Fibroblast of skin of left quadriceps (primary cell): ENCODE measurements at places on chromosomes 16 and 17.
A peak's percentile ranks its signal among the peaks of the same experiment; 100 is the strongest.

DNA sequence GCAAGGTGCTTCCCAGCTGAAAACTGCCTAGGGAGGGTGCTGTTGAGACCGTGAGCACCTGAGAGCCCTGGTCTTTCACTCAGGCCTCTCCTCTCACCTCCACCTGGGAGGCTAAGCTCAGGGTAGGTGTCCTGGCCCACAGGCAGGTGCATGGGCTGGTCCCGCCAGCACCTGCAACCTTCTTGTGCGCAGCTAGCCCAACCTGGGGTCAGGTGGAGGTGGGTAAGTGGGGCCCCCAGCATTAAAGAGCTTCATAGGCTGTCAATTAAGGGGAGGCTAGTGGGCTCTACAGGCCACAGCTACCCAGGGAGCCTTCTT, 8.7 kb downstream of the ADCY7 start:
- no peak for DNase-seq

DNA sequence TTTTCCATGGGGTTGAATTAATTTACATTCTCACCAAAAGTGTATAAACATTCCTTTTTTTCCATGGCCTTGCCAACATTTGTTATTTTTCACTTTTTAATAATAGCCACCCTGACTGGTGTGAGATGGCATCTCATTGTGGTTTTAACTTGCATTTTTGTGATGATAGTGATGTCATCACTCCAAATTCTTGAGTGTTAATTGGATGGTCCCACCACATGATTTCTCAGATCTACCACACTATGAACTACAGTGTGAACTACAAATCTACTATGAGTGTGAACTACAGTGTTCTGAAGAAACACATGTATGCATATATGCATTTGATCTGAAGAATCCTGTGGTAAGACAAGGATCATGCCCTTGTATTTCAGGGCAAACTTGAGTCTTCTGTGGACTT, 340.1 kb downstream of the ABCC12 start:
- no peak for DNase-seq

DNA sequence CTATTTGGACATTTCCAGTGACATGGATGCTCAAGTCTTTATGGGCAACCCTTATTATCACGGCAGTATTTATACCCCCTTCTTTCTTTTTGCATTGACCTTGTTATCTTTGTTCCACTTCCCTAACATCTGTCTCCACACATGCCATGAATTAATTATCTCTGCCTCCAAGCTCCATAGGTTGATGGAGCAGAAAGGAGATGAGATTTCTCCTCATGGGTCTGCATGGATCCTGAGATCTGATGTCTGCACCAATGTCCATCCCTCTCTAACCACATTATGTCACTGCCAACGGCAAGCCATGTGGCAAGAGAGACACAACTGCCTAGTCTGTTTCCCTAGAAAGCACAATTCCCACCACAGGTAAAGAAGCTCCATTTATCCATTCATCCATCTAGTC, 416.8 kb upstream of the ASIC2 start:
- DNase-seq = no peak

DNA sequence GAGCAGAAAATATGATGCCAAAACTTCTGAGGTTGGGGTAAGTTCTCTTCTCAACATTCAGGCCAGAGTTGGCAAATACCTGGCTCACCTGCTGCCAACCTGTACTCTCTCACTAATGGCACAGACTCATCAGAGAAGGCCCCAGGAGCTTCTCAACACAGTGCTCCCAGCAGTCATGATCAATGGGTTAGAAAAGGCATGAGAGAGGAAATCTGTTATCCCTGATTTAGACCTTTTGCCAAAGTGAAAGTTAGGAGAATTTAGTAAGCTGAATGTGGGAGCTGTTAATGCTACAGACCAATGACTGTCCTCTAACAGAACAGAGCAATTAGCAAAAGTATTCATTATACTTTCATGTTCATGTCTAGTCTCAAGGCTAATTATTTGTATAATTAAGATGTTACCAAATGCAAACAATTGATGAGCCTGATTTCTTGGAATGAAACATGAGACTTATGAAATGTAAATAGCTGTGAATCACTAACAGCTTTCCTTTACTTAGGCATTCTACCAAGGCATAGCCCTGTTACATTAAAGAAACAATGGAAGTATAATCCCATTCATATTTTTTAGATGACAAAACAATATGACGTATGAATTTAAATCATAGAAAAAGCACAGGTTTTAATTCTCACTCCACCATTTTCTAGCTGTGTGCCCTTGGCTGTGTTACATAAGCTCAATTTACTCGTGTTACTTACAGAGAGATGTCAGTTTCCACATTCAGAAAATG, 68.7 kb upstream of the MARCHF10 start:
- no peak for DNase-seq

DNA sequence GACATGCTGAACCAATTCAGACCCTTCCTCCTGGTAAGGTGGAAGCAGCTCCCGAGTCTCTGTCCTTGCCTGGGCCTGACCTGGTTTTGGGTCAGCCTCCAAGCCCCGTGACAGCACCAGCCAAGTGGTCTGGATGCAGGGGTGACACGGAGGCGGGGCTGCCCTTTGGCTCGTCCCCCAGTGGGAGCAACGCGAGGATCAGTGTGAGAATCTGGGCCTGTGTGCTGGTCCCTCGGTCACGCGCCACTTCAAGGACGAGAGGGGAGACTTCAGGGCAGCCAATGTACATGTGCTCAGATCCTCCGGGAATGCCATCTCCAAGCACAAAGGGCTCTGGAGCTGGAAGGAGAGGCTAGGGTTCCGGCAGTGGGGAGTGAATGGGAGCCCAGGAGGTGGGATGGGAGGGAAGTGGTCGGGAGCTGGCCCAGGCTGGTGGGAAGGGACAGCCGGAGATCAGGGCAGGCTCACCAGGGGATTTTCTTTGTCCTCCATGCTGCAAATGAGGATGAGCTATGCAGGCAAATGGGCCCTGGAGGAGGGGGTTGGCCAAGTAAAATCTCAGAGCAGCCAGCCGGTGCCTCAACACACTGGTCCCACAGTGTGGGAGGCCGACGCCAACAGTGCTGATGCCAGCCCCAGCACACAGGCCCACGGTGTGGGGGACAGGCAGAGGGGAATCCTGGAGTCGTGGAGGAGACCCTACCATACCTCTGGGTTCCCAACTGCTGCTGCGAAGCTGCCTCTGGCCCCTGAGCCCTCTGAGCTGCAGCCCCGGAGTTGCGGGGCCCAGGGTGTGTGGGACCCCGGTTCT, 4.2 kb upstream of the NDRG4 start:
- DNase-seq = no peak

DNA sequence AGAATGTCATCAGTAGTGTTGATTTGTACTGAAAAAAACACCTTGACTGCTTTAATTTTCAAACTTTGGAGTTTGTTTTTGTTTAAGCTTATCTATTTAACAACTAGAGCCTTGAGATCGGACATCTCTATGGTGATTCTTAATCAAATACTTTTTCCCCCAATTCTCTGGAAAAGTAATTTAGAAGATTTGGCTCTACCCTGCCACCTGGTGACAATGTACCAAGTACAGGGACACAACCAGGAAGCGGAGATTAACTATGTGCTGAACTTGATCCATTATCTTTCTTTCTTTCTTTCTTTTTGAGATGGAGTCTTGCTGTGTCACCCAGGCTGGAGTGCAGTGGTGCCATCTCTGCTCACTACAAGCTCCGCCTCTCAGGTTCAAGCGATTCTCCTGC, 30.8 kb downstream of the USP43 start:
- DNase-seq = no peak

GRCh38 chr17:43779145-43780125, 658 bp upstream of the DUSP3 start:
- DNase-seq = no peak

DNA sequence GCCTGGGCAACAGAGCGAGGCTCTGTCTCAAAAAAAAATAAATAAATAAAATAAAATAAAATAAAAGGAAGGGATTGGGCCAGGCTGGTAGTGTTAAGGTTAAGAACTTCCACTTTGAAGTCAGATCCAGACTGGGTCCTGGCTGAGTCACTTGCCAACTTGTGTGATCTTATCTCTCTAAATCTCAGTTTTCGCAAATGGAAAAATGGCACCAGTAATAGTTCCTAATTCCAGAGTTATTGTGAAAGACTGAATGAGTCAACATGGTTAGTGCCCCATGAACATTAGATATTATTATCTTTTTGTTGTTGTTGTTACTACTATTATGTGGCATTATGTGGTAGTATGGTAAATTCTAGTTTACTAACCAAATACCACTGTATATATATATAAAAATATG, 188.0 kb upstream of the AXIN2 start:
- DNase-seq = no peak

GRCh38 chr16:80006241-80007215, 406.0 kb upstream of the MAF start:
- no peak for DNase-seq

GRCh38 chr17:63279498-63280230, 166.4 kb downstream of the CYB561 start:
- DNase-seq = peak; percentile 39

DNA sequence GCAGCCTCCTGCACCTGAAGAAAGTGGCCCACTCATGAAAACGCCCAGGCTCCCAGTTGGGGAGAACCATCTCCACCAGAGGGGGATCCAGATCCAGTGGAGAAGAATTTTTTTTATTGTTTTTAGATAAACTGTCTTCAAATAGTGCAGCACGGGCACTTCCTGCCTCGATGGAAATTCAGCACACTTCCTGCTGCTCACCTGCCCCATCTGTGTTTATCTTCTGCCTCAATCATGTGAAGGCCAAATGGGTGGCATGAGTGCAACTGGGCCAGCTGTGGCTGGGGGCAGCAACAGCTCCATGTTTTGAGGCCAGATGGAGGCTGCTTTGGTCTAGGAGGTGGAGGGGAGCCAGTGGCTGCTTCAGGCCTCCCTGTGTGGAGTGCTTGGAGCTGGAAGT, 75.9 kb upstream of the WSB1 start:
- no peak for DNase-seq

DNA sequence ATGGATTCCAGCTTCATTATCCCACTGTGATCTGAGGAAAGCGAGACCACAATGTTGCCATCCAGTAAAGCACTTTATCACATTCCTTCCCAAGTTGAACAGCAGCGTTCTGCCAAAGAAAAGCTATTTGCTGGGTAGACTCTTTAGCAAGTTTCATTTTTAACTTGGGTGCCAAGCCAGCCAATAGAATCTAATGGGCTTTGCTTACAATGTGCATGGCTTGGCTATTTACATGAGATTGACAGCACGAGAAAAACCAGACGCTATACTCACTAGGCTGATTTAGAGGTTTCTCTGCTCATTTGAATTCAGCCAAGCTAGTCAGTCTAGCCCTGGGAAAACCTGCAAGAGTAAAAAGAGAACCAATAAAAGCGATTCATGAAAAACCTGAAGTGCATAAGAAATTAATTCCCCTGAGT, 108.9 kb downstream of the CDH13 start:
- no peak for DNase-seq

- peak; percentile 3 for DNase-seq
These were observed 29.1 kb upstream of the IRX6 start for GRCh38 chr16:55294931-55295342.

DNA sequence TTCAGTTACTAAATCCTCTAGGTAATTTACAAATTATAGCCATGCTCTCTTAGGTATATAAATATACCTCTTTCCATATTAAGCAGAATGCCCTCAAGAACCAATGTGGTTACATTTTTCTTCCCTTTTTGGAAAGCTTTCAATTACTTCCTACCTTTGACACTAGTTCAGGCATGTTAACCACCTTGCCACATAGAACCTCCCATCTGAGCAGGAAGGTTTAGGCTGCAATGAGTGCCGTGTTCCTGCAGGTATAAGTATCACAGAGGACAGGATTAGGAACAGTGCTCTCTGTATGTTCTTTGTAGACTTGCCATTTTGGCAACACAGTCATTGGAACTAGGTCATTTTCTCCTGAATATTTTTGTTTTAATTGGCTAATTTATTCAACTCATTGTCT, 20.1 kb downstream of the KRT25 start:
- no peak for DNase-seq

DNA sequence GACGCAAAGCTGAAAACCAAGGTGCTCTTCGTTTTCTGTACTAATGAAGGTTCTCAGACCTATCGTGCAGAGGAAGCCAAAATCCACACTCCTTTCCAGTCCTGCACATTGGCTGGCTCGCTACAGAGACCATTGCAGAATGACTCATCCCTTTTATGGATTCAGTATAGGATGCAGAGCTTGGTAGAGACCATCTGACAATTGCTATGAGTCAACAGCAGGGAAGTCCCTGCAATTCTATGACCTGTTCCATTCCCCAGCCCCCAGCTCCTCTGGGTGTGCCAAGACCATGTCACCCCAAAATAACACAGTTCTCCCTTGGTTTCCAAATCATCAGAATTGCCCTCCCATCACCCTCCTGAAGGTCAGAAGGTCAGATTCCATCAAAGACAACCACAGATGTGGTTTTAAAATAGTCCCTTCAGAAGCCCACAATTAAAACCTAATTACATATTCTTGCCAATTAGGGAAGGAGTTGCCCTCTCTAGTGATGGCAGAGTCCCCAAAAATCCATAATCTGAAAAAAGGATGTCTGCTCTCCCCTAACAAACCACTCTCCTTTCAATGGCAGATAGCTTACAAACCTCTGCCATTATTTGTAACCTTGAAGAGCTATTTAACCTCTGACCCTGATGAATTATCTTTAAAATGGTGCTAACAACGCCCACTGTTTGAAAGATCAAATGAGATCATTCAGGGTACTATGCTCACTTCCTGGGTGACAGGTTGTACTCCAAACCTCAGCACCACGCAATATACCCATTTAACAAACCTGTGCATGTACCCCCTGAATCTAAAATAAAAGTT, 108.2 kb upstream of the RBBP6 start:
- no peak for DNase-seq

- no peak for DNase-seq
These were observed 3.6 kb downstream of the USP7 start for GRCh38 chr16:8959921-8960787.

DNA sequence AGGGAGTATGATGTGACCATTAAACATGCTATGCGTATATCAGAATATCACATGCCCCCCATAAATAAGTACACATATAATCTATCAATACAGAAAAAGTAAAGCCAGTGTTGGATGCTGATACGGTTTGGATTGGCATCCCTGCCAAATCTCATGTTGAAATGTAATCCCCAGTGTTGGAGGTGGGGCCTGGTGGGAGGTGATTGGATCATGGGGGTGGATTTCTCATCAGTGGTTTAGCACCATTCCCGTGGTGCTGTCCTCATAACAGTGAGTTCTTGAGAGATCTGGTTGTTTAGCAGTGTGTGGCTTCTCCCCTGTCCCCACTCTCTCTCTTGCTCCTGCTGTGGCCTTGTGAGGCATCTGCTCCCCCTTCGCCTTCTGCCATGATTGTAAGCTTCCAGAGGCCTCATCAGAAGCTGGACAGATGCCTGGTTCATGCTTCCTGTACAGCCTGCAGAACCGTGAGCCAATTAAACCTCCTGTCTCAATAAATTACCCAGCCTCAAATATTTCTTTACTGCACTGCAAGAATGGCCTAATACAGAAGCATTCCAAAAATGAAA, 88.9 kb downstream of the AATF start:
- DNase-seq = peak; percentile 8

GRCh38 chr17:57744195-57745170, 616 bp downstream of the CCDC182 start:
- no peak for DNase-seq
